ENCODE measurements at places on chromosomes 11 and 22. TPM values are rescaled to one million over a fixed set of nuclear protein-coding genes. Genes with fewer than 3 reads are reported as not detected.

Gene CBLIF
- total RNA-seq: not detected

Gene PLEKHB1
- total RNA-seq: 87.6 TPM

Gene SPTBN2
- total RNA-seq: not detected

Gene CRYBB2
- not detected for total RNA-seq

Gene FADS3
- total RNA-seq: 1.4 TPM

Gene ADORA2A
- total RNA-seq: 33.4 TPM

Gene CLDN5
- 2.0 TPM for total RNA-seq

Gene ZC3H12C
- 2.8 TPM for total RNA-seq

All from naive thymus-derived CD4-positive, alpha-beta T cell (primary cell).